Central memory CD8-positive, alpha-beta T cell (primary cell): ENCODE measurements at places on chromosomes 1 and 21.

GRCh38 chr1:206014601-206015000, 9.1 kb downstream of the CTSE start:
- no peak for DNase-seq

GRCh38 chr1:154746622-154747299, 123.3 kb downstream of the KCNN3 start:
- DNase-seq, result no peak

- DNase-seq, result no peak
These were observed 37.3 kb downstream of the C1orf21 start for GRCh38 chr1:184424157-184424556.

DNA sequence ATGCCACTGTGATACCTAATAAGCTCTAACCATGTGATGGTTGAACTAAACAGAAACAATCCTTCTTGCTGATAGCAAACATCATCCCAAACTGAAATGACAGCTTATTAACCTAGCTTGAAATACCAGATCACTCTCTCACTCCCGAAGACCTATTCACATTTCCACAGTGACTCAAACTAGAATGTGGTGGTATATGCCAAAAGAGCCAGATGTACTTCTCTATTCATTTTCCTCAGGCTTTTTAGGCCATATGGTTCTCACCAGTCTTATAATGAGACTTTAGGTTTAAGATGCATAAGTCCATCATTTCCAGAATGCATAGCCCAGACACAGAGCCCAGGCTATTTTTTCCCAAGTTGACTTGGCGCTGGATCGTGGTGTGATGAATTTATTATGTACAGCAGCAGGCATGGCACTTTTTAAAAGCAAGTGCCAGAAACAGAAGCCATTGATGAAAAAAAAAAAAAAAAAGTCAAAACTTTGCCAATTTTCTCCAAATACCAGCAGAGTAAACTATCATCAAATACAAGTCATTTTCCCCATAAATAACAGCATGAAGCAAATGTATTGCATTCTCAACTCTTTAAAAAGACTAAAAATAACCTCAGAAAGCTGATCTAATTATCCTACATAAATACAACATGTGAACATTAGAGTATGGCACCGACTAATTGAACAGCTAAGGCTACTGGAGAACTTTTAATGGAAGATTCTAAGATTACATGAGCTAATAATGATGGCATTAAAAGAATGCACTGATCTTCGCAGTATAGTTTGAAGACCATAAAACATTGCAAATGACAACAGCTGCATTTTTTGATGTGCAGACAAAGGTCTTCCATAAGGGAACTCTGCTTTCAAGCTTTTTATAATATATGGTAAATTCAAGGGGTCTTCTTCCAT, 365.4 kb downstream of the LRRIQ3 start:
- DNase-seq, result no peak

DNA sequence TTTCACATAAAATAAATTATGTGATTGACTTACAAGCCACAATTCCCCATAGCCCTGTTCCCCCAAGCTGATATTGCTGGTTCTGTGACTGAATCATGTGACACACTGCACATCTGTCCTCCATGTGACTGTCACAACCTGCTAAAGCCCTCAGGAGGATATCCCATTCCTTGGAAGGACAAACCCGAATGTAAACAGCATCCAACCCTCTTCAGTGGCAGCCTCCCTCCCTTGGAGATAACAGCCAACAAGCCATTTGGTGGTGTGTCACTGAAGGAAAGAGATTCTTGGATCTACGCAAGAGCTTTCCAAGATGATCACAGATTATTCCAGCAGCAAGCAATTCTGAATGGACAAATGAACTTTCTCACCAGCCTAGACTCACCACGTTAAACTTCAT, 153.9 kb upstream of the TIAM1 start:
- DNase-seq, result no peak

GRCh38 chr1:99250728-99251127, 13.6 kb upstream of the PLPPR4 start:
- no peak for DNase-seq

DNA sequence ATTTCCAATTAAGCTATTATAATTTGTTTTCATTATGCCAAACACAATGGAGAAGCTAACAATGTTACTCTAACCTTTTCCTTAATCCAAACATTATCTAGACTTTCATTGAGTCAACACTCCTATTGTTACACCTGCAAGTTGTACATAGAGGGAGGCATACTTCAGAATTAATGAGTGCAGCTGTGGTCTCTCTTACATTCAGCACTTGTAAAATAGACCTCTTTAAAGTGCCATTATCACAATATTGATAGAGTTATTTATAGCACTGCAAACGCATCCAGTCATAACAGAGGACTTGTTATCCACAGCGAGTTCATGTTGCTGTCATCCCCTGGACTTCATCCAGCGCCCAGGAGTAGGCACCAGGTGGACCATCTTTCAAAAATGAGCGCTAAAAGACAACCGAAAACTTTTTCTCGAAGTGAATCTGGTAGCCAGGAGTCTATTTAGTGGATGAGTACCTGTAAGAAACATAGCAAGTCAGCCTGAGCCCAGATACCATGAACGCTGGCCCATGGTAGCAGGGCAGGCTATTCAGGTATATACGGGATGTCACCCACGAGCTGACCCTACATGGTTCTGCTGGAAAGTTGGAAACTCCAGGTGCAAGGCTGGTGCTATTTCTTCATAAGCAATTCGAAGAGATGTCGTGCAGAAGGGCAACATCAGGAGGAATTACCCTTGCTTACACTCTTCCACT, 70.6 kb upstream of the NFIA start:
- no peak for DNase-seq

DNA sequence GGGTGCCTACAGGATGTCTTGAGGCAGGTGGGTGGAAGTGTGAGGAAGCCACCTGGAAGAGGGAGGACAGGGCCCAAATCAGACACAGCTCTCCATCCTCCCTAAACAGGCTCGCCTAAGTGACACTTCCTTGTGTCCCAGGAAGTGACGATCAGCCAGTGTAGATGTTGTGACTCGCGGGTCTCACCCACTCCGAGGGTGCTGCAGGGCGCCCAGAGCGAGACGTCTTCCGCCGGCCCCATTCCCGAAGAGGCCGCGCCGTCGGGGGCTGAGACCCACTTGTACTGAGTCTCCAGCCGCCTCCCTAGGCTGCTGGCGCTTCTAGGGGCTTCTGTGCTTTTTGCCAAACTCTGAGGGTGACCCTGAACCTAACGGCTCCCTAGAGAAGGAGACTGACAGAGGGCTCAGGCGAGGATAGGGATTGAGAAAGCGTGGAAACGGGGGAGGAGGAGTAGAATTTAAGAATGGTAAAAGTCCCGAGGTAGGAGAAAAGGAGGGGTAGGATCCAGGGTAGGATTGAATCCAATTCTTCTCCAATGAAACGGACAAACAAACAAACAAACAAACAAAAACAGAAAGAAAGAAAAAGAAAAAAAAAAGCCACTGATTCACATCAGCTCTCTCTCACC, 543 bp upstream of the MARK1 start:
- DNase-seq, result no peak

GRCh38 chr1:11214698-11215380, 25.7 kb downstream of the ANGPTL7 start:
- no peak for DNase-seq

- DNase-seq, result no peak
These were observed 2.0 kb downstream of the GLUL start for GRCh38 chr1:182389619-182390047.

DNA sequence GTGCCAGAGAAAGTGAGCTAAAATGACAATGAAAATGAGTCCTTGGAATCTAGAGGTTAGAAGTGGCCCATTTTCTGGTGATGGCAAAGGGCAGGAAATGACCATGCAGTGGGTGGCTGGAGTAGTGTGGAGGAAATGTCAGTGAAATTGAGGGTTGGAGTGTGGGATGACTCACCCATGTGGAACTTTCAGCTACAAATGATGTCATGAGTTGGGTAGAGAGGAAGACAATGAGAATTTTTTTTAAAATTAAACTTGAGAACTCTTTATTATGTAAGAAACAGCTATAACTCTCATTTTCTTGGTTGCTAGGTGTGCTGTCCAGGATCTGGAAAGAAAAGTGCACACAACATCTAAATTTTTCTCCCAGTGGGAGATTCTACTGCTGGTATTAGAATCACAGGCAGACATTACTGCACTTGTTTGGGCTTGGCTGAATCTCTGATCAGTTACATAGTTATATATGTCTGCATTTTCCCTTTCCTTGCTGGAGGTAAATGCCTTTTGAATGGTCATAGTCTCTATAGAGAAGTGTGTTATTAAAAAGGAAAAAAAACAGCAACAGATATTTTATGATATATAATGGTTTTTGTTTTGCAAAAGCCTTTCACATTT, 56.8 kb upstream of the GNG12 start:
- DNase-seq, result no peak

DNA sequence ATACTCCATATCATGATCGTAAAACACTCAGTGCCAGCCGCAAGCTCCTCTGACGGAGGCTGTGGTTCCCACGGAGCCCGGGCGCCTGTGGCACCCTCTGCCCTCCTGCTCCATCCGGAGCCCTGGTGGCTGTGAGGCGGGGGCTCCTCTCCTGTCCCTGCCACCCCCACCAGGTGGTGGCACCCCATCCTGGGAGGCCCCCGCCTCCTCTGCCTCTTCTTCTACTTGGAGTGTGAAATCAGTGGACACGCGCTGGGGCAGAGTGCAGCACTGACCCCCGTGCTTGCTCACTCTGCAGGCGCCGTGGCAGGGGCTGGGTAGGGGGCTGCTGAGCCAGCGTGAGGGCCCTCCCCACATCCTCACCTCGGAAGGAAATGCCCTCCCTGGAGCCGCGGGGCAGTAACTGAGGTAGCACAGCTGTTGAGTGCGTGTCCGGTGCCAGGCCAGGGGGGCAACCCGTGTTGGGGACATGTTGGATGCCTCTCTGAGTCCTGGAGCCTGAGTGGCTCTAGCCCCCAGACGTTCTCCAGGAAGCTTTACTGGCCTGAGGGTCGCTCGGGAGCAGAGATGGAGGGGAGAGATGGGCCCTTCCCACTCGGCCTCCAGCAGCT, 58.7 kb upstream of the ABCG1 start:
- DNase-seq, result no peak

DNA sequence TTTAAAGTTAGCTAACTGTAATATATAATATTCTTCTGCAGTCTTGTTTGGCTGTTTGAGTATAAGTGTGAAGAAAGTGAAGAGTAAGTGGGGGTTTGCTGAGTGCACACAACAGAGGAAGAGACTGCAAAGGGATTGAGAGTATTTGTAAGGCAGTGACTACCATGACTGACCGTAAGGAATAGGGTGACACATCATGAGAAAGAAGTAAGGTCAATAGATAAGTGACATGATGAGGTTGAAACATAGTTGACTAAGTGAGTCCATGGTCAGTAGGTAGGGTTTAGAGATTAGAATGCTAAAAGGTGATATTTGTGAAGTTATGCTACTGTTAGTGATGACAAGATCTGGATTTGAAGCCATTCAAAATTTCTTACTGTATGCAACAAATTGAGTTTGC, 27.7 kb downstream of the WARS2 start:
- DNase-seq, result no peak

- no peak for DNase-seq
These were observed 47.4 kb upstream of the TSHB start for GRCh38 chr1:114982251-114982650.

DNA sequence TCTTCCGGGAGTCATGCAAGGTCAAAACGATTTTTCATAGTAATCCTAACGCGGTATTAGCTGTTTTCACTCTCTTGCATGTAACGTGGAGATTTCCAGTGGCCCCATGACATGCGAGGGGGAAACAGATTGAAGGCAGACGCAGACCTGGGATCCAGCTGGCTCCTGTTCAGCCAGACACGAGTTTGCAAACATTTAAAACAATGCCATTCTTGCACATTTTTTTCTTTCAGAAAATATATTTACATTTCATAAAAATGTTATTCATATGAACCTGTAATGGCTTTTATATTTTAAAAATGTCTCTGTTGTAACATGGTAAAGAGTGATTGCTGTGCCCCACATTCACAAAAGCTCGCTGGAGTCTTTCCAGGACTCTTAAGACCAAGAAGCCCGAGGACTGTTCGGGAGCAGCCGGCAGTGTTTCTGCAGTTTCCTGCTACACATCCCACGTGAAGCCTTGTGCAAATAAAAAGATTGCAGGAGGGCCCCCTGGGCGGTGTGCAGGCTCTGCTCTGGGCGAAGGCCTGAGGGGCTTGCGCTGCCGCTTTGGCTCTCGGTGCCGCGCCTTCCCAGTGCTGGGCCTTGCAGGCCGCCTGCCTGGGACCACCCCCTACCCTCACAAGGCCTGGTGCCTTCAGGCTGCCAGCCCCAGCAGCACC, 184.9 kb downstream of the DYRK1A start:
- DNase-seq, result no peak

DNA sequence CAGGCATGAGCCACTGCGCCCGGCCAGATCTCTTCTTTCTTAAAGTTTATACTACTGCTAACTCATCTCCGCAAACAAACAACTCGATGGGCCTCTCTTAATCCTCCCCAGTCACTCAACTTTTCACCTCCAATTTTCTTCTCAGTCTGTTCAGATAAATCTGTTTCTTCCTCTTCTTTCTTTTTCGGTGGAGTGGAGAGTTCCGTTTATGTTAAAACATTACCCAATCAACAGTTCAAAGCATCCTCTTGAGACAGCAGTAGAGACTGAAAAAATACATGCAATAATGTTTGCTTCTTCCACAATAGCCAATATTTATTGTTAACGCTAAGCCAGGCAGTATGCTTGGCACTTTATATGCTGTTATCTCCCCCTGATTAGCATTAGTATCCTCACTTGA, 1.4 kb upstream of the ANKRD13C start:
- DNase-seq, result no peak

- no peak for DNase-seq
These were observed 70.8 kb downstream of the TMEM200B start for GRCh38 chr1:29052941-29053340.

- no peak for DNase-seq
These were observed 24.8 kb downstream of the LYPD8 start for GRCh38 chr1:248730507-248731335.
